ENCODE measurements at places on chromosomes 6 and 20.

DNA sequence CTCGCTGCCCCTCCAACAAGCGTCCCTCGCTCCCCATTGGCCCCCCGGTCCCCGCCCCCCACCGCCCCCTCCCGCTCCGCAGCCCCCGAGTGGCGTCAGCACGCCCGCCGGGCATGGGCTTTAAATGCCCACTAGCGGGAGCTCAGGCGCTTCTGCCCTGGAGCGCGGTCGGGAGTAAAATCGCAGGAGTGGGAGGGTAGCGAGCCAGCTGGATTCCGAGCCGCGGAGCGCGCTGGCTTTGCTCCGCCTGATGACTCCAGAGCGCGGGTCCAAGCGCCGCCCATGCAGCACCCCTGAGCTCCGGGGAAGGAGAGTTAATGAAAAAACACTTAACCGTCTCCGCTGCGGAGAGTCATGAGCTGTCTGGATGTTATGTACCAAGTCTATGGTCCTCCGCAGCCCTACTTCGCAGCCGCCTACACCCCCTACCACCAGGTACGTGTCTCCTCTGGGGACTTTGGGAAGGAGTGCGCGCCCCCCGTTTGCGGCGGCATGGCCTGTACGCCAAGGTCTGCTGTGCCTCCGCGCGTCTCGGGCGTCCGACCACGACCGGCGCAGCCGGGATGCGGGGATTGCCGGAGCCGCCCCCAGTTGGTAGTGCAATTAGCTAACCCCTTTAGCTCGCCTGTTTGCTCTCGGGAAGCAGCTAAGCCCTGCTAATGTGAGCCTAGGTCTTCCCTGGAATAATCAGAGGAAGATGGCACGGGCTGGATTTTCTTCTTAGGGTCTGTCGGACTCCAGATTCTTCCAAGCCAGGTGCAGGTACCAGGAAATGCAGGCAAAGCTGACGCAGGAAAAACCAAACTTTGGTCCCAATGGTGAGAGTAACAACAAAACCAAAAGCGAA lies at the start of gene VGLL2:
Gene VGLL2 (plus strand): TSS at position 149 of the 847 bp plus-strand sequence. CDS start 206 bp downstream, at position 355.
- no peak for DNase-seq

DNA sequence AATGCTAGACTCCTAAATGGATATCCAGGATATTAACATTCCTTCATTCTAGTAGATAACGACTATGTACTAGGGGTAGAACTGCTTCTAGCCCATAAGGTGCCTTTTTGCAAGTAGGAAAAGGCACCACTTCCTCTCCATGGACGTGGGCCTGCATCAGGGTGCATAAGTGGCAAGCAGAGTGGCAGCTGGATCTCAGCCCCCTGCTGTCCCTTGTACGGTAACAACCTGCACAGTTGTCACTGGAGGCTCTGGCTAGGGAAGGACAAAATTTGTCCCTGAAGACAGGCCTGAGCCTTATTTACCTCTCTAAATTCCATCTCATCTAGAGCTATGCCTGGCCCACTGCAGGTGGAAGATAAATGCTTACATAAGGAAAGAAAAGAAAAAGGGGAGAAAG lies 42.5 kb upstream of the SAYSD1 start:
- no peak for DNase-seq

DNA sequence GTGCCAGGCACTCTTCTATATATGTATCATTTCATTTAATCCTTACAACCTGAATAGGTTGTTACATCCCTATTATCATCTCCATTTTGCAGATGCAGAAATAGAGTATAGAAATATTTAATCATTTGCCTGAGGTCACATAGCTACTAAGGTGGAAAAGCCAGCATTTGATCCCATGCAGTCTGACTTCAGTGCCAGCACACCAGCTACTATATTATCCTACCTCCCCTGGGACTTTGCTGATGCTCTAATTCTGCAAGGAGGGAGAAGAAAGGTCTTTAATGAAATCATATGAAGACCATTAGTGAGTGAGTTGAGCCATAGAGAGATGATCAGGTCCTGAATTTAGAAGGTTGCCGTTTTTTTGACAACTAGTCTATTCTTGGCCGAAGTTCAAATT lies 53.7 kb downstream of the TOP1 start:
- DNase-seq = no peak

GRCh38 chr6:28941684-28942448 lies 18.1 kb upstream of the TRIM27 start:
- no peak for DNase-seq

GRCh38 chr6:24831771-24832716 lies 33.3 kb upstream of the ARMH2 start:
- no peak for DNase-seq

DNA sequence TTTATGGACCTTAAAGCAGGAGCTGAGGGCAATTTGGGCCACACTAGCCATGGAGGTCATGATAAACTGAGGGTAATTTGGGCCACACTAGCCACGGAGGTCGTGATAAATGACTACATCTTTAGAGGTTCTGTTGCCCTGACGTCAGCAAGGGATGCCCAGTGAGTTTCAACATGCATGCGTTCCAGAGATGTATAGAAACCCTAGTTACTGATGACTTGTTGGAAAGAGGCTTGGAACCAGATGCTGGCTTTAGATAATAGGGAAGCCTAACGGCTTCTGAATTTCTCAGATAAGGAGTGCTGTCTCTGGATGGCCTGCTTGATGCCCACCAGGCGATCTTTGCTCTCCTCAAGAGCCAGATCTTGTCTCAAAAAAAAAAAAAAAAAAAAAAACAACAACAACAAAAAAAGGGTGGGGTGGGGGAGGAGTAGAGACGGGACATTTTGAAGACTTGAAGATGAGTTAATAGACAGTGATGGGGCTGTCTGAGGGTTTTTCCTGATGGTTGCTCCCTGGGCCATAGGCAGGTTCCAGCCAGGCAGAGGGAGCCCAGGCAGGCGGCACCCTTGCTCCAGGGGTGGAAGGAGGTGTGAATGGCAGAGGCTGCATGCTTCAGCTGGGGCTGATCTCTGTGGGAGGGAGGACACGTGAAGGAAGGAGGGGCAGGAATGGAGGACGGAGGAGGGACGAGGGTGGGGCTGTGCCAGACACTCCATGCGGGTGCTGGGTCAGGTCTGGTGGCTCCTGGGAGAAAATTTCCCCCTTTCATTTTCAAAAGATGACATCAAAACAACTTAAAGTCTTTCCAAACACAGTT lies 27.0 kb upstream of the FRMD1 start:
- DNase-seq = no peak
